ENCODE measurements at places on chromosomes 6 and 20. TPM values are rescaled to one million over a fixed set of nuclear protein-coding genes. Genes with fewer than 3 reads are reported as not detected.

The TREML2 gene
- total RNA-seq = not detected

DNA sequence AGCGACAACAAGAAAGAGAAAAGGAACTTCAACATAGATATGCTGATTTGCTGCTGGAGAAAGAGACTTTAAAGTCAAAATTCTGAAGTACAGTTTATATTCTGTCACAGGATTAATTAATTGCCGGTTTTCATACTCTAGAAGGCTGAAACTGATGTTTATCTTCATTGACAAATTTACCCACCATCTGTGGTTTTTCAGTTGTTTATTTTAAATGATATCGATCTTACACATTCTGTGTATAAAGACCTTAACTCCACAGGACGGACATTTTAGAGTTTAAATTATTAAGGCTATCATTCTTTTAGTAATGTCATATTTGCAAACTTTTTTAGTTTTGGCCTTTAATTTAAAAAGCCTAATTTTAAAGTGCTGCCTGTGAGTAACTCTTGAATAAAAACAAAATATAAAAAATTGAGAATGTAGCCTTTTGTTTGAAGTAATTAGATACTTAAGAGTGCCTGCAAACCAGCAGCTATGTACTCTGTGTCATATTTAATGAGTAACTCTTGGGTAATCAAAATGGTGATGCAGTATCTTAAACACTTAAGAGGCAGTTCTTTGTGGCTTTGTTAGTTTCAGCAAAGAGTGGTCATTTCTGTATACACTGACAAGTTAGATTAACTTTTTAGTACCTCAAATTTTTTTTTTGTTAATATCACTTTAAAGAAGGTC lies 59.3 kb downstream of the CDC5L start:
- no peak for DNase-seq

- no peak for DNase-seq
Observed at GRCh38 chr6:45756606-45757005, 259.1 kb downstream of the CLIC5 start.

DNA sequence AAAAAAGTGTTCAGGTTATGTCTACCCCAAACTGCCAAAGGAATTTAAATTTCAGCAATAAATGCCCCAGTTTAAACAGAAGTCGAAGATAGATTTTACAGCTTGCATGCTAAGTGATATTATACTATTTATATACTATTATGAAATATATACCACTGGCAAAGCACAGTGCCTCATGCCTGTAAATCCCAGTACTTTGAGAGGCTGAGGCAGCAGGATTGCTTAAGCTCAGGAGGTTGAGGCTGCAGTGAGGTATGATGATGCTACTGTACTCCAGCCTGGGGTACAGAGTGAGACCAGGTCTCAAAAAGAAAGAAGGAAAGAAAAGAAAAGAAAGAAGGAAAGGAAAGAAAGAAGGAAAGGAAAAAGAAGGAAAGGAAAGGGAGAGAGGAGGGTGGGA lies 102.1 kb downstream of the MTFR2 start:
- no peak for DNase-seq

- DNase-seq = no peak
Observed at GRCh38 chr20:51637241-51637640, 94.7 kb upstream of the NFATC2 start.

Data from vagina (tissue), 2 donors.